ENCODE measurements at places on chromosomes 2 and 18.

DNA sequence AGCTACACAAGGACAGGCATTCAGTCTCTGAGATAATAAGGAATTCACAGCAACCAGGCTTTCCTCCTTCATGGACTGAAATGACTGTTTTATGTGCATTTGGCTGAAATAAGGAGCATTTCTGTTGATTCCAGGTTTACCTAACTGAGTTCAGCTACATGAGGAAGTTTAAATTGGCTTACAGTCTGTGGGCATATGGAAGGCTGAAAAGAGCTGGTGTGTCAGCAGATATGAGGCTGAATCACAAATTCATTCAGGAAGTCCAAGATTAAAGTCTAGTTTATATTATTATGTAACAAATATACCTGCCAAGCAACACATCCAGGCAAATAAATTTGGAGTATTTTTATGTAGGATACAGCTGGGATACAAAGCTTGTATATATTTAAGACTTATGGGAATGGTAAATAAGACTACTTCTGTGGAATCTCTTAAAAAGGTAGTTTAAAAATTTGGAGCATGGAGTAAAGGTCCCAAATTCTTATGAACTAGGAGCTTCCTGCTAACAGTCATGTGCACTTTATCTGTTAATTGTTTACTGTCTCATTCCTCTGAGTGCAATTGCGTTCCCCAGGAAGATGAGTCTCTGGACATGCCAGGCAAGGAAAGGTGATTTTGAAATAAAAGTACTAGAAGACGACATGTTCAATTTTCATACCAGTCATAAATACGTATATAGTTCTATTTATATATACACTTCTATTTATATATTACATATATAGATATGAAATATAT is 53.0 kb downstream of the ZC3H8 start:
- DNase-seq, result no peak

GRCh38 chr2:30900381-30900780 is 93.1 kb upstream of the CAPN13 start:
- DNase-seq, result no peak

- DNase-seq, result no peak
These were observed 880.6 kb upstream of the ID2 start for GRCh38 chr2:7801212-7801611.

GRCh38 chr2:106972782-106973181 is 86.8 kb upstream of the ST6GAL2 start:
- no peak for DNase-seq

DNA sequence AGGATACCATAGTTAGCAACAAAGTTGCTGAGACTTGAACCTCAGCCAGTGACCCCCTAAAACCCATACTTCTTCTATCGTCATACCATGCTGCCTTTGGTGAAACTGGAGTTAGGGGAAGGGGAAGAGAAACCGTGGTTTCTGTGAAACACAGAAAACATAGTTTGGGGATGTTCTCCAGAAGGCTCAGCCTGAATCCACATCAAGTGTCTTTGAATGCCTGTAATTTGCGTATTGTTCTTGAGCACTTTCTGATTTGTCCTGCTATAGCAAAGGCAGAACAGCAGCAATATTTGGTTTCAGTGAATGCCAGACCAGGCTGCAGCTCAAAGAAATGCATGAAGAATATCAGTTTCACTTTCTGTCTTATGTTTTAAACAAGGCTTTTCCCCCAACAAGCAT is 258.7 kb downstream of the TTC32 start:
- DNase-seq, result no peak

- DNase-seq, result no peak
These were observed 856 bp upstream of the PLA2R1 start for GRCh38 chr2:160063271-160063670.

DNA sequence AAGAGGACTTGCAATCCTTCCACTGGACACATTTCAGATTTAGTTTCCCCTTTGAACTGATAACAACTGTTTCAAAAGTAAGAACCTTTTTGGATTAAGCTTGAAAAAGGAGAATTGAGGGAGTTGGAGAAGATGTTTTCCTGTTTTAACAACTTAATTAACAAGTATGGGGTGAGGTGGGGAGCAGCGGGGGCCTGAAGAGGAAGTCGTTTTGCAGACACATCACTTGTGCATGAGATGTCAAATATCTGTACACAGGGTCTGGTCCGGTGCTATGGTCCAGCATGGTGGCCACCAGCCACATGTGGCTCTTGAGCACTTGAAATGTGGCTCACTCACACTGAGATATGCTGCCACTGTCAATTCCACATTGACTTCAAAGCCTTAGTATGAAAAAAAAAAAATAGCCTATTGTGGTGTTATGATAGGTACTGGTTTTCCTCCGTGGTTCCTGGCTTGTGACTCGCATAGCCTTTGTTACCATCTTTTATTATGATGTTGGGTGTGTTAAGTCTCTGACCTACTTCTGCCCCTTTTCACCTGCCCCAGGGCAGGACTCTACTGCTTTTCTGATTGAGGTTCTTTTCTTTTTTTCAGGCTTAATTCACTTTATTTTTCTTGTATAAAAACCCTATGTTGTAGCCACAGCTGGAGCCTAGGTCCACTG is 205.5 kb downstream of the BCL2 start:
- DNase-seq, result no peak

- DNase-seq, result no peak
These were observed 14.9 kb upstream of the ECEL1 start for GRCh38 chr2:232502511-232502910.
